ENCODE measurements at places on chromosomes 2 and 18.

DNA sequence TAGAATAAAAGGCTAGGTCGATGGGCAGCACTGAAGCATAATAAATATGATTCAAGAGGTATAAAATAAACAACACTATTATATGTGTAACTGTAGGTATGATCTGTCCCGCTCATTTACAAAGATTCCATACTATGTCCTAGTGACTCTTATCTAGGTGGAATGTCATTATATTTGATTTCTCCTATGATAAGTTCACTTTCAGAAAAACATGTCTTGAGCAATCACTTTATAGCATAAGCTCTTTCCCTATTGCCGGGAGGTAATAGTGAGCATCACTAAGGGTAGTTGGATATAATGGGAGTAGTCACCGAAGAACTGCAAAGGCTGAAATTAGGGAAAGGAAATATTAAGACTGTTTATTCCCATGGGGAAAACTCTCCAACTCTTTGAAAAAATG lies 330.3 kb upstream of the THUMPD2 start:
- no peak for DNase-seq

GRCh38 chr2:188527141-188527540 lies 235.5 kb downstream of the GULP1 start:
- no peak for DNase-seq

- DNase-seq: peak; percentile 23
Measured at GRCh38 chr2:216606551-216607276, 26.5 kb upstream of the IGFBP2 start.

GRCh38 chr2:160223560-160223959 lies 23.5 kb upstream of the ITGB6 start:
- no peak for DNase-seq

DNA sequence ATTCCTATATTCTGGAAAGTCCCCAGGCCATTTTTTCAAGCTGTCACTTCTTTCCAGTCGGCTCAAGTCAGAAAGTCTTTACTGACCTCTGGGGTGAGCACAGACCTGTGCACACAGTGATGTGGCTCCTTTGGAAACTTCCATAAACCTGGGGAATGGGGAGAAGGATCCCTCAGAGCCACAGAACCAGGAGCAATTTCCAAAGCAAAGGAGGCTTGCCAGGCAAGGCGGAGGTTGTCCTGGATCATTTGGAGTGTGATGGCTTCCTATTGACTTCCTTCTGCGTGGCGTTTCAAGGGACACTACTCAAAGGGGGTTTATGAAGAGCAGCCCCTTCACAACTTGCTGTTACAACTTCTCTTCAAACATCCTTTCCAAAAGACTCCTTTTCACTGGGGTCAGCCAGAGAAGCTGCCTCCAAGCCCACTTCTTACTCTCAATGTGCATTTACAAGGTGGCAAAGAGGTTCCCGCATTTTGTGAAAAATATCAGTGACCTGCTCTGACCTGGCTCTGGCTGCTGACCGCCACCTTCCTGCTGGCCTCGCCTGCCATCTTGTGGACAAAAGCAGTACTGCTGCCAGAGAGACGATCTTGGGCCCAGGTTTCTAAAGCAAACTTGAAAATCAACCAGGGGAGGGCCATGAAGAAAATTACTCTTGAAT lies 18.2 kb upstream of the TMEM247 start:
- DNase-seq: peak; percentile 37

DNA sequence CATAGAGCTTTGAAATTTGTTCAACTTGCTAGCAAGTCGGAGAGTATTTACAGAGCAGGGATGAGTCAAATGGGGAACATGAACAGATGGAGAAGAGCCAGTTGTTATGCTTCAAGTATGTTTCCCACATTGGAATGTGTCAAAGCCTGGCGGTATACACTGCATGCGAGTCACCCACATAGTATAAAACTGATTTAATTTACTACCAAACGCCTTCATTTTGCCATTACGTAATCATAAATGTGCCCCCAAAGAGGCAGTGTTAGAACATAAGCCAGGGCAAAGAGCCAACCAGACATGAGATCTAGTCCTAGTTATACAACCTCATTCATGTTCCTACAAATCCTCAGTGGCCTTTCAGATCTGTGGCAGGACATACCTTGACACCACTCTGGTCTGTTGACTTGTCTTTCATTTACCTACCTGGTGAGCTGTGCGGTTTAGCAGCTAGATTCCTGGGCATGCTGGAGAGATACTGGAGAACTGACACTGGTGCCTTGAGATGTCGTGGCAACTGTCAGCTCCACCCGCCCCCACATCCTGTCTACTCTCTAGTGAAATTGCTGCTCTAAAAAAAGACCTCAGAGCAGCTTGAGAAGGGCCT lies 21.7 kb upstream of the NRP2 start:
- no peak for DNase-seq

- no peak for DNase-seq
Measured at GRCh38 chr18:77116201-77117080, 16.1 kb downstream of the MBP start.

GRCh38 chr2:96091711-96092572 lies 24.4 kb downstream of the ADRA2B start:
- no peak for DNase-seq

GRCh38 chr18:26008096-26008495 lies 82.3 kb downstream of the SS18 start:
- DNase-seq: no peak

GRCh38 chr2:176544991-176545956 lies 276.0 kb downstream of the MTX2 start:
- DNase-seq: no peak

DNA sequence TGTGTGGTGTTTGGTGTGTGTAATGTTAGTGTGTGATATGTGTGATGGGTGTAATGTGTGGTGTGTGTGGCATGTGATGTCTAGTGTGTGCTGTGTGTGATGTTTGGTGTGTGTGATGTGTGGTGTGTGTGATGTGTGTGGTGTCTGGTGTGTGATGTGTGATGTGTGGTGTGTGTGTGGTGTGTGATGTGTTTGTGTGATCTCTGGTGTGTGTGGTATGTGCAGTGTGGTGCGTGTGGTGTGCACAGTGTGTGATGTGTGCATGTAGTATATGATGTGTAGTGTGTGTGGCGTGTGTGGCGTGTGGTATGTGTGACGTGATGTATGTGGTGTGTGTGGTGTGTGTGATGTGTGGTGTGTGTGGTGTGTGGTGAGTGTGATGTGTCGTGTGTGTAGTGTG lies 150.3 kb downstream of the TMEM18 start:
- DNase-seq: no peak

DNA sequence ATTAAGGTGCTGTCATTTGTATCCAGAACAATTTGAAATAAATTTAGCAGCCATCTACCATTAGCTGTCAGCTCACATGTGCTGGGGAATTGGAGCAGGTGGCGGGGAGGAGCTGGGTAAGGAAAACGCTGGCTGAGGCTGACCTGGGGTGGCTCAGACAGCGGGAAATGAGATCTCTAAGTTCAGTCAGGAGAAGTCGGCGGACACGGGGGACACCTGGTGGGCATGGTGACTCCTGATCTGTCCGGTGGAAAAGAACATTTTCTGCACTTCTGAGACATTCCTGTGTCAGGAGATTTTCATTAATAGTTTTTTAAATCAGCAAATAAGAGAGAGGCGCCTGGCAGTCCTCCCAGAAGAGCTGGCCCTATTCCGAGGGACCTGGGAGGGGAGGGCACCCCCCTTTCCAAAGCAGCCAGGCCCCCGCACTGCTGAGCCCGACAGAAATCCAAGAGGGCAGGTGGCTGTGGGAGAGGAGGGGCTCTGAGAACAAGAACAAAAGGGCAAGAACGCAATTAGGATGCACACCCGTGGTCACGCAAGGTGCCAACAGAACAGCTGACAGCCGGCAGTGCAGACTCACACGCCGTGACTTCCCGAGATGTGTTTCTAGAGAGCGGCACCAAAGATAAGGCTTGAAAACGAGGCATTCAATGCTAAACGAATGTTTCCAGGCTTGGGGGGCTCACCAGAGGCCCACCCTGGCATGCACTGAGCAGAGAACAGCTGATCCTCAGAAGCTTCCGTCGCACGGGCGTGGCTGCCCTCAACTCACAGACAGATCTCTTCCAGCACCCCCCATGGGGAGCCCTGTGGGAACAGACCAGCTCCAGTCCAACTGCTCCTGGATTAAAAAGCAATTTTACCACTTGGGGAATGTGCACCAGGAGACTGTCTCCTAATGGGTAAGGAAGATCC lies 26.4 kb downstream of the SLC66A2 start:
- no peak for DNase-seq

DNA sequence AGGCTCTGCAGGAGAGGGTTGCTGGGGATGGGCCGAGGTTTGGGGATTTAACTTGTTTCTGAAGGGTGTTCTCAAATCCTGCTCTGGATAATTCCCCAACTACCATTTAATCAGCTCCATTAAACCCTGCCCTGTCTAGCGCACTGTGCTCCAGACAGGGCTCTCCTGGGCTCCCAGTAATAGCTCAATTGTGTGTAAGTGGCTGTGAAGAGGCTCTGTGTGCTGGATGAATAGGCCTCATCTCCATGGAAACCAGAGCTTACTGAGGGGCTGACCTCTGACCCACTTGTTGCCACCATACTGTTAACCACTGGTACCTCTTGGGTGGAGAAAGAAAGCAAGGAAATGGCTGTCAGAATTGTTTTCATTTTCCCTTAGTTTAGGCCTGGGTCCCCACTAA lies 92.9 kb downstream of the TGOLN2 start:
- no peak for DNase-seq

- DNase-seq: no peak
Measured at GRCh38 chr2:172050479-172051125, 34.7 kb upstream of the DLX1 start.

DNA sequence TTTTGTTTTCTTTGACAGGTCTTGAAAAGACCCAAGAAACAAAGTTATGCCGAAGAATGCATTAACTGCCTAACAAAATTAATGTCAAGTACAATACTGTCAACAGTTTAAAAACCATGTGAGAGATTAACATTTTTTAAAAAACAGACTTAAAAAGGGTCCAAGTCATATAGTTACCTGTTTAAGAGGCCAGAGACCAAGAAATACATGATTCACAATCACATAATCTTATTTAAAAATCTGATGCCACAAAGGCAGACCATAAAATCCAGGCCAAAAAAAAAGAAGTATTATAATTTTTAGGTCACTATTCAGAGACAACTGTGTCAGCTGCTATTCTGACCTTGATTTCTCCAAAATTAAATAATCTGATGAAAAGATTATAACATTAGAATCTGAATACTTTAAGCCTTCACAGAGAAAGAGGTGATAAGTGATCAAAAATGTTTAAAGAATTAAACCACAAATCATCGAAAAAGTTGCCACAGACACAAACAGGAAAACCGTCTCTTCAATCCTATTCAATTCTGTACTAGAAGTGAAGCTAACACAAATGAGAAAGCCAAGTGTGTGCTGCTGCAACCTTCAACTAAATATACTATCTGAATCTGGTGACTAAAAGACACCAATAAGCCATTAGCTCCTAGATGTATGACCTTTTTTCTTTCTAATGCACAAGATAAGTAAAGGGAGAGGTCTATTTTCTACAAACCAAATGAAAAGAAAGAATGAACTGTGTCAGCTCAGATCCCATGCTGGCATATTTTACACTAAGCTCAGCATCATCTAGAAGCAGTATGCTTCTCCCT lies 286.0 kb downstream of the ZEB2 start:
- no peak for DNase-seq

DNA sequence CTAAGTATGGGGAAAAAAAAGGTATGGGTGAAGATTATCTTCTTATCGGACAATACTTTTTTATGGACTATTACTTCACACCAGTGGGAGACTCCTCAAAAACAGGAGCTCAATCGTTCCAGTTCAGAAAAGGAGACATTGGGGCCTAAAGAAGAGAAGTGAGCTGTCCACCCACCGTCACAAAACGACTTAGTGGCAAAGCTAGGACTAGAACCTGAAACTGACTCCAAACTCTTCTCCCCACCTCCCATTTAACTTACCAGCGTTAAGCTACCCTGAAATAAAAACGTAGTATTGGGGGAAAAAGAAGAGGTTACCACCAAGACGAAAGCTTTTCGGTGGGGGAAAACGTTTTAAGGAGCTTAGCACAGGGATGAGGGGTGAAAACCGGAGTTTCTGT lies 503 bp downstream of the GTF3C3 start:
- no peak for DNase-seq

GRCh38 chr18:21996351-21996826 lies 173.0 kb upstream of the GATA6 start:
- DNase-seq: no peak

- no peak for DNase-seq
Measured at GRCh38 chr2:64972876-64973275, 16.3 kb upstream of the SLC1A4 start.
